ENCODE measurements at places on chromosomes 3 and 15. TPM values are rescaled to one million over a fixed set of nuclear protein-coding genes. Genes with fewer than 3 reads are reported as not detected.

SLC22A13 gene
- total RNA-seq: not detected

SEMA3F gene
- total RNA-seq: 10.2 TPM

DPPA2 gene
- not detected for total RNA-seq

ALS2CL gene
- 19.0 TPM for total RNA-seq

ASB14 gene
- not detected for total RNA-seq

SV2B gene
- under 0.01 TPM for total RNA-seq

GABRR3 gene
- total RNA-seq: not detected

NPAP1 gene
- not detected for total RNA-seq

SERPINI1 gene
- total RNA-seq: 4.8 TPM

Data from renal cortical epithelial cell (primary cell).